ENCODE measurements at places on chromosomes 2 and 18.

- DNase-seq: no peak
These were observed 8.0 kb downstream of the ZNF396 start for GRCh38 chr18:35369126-35369525.

DNA sequence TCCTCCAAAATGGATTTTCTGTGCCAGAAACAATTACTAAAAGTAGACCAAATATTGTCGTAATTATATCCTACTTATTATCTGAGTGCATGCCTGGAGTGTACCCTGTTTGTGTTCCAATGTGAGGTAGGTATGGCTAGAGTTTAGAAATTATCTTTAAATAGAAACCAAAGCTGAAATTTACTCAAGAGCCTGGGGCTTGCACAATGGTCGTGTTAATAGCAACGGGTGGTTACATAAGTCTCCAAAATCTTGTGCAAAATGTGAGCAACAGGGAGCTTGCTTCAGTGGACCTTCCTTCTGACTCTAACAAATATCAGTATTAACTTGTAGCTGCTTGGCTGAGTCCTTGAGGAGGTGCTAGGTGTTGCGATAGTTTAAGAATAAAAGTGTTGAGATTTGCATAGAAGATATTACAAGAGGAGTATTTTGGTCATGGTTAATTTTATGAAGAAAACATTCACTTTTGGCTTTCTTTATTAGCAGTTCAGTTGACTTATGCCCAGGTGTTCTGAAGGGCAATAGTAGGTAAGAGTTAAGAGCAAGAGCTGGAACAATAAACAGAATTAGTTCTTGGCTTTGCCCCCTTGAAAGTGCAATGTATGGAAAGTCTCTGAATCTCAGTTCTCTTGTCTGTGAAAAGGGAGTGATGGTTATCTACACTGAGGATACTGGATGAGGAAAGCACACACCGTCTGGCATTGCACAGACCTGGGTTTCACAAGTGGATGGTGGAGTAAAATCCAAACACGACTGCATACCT, 4.6 kb downstream of the CXCR4 start:
- no peak for DNase-seq

- no peak for DNase-seq
These were observed 47.9 kb downstream of the MBP start for GRCh38 chr18:77084688-77085035.

GRCh38 chr18:58449464-58449863, 179.4 kb downstream of the ALPK2 start:
- no peak for DNase-seq

DNA sequence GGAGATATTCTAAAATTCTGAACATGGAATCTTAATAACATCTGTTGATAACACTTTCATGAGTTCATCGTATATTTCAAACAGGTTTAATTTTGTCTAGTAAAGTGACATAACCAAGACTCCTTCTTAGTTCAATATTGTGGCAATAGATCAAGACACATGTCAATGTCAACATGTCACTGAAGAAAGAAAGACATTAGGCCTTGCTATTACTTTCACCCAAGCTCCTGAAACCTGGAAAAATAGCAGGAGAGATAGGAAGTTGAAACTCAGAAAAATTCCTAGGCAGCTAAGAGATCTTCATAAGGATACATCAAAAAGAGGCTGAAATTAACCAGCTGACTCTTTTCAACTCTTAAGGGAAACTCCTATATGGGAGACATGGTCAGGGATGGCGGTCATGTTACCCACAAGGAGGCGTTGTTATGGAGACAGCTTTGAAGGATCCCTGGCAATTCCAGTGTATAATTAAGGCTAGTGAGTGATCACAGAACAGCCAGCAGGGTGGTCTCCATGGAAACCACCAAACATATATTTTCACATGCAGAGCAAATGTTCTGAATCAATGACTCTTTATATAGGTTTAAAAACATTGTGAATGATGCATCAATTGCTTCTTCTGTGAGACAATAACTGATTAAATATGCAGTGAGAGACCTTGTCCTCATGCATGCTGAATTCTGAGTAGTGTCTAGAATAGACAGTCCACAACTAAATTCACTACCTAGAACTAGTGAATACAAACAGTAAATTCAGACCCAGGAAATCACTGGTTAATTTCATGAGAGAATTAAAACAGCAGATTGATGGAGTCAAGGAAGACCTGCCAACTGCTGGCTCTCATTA, 115.3 kb upstream of the RIOK3 start:
- no peak for DNase-seq

DNA sequence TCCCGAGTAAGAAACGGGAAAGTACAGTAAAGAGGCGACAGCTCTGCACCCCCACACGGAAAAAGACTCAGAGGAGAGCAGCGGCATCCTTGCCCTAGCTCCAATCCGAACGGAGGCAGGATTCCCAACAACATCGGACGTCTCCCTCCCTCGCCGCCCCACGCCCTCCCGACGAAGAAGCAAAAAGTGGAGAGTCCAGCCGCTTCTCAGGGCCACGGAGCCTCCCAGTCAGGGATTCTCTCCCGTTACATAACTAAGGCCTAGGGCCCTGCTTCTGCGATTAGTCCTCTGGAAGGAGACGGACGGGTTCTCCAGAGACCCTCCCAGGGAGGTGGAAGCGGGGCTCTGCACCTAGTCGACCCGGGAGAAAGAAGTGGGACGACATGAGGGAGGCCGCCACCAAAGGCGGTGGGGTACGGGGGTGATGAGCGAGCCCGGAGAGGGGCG, 587 bp downstream of the SUMO1 start:
- peak; percentile 1 for DNase-seq

DNA sequence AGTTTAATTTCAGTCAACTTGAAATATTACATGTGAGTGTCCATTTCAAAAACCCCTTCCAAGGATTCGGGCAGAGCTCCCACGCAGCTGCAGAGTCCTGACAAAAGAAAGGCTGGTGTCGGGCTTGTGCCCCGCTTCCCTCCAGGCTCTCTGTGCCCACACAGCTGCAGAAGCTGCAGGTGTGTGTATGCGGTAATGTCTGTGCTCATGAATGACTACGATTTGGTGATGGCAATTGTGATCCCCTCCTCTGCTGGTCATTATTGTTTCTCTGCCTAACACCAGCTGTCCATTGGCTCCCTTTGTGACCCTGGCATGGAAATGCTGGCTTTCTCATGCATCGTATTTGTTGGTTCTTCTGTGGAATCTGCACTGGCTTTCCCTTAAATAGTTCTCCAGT, 224.8 kb downstream of the NUP35 start:
- no peak for DNase-seq

GRCh38 chr2:157592374-157592773, 36.3 kb downstream of the ACVR1C start:
- no peak for DNase-seq

DNA sequence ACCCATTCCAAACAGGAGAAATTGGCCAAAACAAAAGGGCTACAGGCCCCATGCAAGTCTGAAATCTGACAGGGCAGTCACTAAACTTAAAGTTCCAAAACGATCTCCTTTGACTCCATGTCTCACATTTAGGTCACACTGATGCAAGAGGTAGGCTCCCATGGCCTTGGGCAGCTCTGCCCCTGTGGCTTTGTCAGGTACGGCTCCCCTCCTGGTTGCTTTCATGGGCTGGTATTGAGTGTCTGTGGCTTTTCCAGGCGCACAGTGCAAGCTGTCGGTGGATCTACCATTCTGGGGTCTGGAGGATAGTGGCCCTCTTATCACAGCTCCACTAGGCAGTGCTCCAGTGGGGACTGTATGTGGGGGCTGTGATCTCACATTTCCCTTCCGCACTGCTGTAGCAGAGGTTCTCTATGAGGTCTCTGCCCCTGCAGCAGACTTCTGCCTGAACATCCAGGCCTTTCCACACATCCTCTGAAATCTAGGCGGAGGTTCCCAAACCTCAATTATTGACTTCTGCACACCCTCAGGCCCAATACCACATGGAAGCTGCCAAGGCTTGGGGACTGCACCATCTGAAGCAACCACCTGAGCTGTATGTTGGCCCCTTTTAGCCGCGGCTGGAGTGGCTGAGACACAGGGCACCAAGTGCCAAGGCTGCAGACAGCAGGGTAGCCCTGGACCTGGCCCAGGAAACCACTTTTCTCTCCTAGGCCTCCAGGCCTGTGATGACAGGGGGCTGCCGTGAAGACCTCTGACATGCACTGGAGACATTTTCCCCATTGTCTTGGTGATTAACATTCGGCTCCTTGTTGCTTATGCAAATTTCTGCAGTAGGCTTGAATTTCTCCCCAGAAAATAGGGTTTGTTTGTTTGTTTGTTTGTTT, 28.7 kb downstream of the PARD6G start:
- no peak for DNase-seq

DNA sequence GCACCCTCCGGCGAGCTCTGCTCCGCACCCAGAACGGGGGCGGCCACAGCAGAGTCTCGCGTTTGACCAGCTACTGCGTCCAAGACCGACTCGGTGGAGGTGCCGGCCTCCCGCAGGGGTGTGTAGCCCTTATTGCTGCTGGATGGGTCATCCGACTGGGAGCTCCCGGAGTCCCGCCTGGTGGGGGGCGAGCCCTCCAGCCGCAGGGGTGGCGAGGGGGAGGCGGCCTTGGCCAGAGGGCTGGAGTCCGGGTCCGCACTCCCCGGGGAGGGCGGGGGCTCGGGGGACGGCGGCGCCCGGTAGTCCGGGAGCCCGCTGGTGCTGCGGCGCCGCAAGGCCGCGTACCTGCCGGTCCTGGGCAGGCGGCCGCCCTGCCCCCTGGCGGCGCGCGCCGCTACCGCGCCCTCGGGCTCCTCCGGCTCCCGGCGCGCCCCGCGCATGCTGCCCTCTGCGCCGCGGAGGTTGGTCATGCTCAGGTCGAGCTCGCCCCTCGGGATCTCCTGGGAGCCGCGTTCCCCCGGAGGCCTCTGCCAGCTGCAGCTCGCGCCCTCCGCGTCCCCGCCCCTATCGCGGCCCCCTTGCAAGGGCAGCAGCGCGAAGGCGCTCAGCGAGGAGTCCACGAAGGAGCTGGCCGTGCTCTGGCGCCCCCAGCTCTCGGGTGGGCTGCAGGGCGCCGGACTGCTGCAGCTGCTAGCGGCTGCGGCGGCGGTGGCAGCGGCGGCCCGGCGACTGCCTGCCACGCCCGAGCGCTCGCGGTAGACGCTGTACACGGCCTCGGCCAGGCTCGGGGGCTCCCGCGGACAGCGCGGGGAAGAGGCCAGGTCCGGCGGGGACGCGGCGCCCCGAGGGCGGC, 4.8 kb downstream of the TMEM200C start:
- peak; percentile 9 for DNase-seq

DNA sequence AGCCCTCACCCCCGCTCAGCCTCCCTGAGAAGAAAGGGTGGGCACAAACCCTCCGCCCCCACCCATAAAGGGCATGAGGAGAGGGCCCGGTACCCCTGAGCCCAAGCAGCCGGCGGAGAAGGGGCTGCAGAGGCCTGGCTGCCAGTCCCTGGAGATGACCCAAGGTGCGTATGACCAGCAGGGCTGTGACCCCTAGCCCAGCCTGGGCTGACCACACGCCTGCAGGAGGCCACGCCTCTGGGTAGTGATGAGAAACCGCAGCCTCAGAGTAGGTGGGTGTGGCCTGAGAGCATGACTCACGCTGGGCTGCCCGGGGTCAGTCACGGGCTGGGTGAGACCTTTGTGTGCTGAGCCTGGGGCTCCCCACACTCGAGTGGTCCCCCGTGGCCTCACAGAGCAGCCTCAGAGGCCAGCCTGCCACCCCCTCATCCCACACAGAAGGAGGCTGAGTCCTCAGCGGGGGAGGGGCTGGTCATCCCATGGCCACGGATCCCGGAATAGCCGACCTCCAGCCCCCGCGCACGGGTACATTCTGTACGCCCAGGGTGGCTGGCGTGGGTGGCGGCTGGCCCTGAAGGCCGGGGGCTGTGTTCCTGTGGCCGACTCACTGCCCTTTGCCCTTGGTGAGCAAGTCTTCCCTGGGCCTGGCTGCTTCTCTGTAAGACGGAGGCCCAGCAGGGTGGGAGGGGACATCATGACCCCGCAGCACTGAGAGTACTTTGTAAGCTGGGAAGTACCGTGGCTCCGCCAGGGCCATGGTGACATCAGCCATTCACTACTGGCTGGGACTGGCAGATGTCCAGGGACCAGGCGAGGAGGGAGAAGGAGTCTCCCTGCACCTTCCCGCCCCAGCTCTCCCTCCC, 110.8 kb upstream of the OTOS start:
- no peak for DNase-seq

- no peak for DNase-seq
These were observed 654.9 kb downstream of the ADCYAP1 start for GRCh38 chr18:1559563-1559962.

DNA sequence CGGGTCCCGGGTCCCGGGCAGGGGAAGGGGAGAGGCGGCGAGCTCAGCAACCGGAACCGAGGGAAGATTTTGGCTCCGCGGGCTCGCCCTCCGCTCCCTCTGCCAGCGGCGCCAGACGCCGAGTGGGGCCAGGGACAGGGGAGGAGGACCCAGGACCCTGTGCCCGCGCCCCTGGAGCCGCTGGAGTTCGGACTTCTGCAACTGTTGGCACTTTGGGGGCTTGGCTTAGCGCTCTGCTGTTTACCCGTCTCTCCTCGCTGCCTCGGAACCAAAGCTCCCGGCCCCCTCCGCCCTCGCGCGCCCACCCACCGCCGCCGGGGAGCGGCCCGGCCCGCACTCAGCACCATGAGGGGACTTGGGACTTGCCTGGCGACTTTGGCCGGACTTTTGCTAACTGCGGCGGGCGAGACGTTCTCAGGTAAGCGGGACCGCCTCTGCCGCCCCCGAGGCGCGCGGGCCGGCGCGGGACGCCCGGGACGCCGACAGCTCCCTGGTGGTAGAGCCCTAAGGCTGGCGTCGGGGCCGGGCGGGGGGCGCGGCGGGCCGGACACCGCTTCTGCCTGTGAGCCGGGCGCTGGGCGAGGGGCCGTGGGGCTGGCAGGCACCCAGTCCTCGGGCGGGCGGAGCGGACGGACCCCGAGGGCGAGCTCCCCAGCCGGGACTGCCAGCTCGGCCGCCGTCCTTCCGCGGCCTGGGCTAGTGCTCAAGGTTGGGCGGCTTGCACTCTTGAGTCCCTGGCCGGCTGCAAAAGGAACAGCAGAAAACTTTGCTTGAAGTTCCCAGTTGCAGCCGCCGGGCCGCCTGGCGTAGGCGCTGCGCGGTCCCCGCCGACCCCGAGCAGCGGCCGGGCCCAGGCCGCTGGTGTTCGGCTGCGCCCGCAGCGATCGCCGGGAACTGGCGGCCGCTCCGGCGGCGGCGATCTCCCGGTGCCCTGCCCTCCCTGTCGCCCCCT, 634 bp downstream of the PTPRM start:
- DNase-seq: peak; percentile 3

DNA sequence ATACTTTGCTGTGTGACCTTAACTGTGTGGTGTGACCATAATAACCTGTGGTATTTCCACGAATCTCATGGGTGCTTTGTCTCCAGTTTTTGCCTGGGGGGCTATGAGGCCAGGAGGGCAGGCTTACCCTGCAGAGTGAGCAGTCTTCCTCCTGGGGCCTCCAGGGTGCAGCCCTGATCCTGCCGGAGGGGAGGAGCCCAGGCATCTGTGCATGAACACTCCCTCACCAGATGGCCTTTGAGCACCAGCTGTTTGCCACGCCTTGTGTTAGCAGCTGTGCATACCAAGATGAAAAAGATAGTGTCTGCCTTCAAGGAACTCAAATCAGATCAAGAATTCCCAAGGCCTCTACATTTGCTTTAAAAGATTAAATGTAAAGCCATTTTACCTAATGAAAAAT, 75.0 kb upstream of the RBM44 start:
- DNase-seq: no peak

All from naive thymus-derived CD8-positive, alpha-beta T cell (primary cell).